ENCODE measurements at places on chromosomes 4 and X.

- no peak for DNase-seq
Measured at GRCh38 chr4:173235050-173235449, 66.4 kb downstream of the GALNT7 start.

DNA sequence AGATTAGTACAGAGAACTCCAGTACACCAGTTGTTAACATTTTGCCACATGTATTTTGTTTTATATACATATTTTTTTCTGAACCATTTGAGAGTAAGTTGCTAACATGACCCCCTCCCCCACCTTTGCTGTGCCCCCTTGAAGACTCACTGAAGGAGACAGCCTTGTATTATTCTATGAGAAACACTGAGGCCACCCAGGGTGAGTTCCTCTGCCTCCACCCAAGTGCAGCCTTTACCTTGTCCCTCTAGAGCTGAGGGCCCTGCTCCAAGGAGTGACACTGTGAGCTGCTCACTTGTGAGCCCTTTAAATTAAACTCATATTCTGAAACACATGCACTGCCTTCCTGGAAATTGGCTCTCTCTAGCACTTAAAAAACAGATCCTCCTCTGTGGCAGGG, 21.1 kb downstream of the KIT start:
- DNase-seq, result no peak

GRCh38 chr4:41287005-41287404, 30.3 kb downstream of the UCHL1 start:
- no peak for DNase-seq

GRCh38 chrX:10126044-10126443, 30.7 kb upstream of the CLCN4 start:
- DNase-seq, result no peak

DNA sequence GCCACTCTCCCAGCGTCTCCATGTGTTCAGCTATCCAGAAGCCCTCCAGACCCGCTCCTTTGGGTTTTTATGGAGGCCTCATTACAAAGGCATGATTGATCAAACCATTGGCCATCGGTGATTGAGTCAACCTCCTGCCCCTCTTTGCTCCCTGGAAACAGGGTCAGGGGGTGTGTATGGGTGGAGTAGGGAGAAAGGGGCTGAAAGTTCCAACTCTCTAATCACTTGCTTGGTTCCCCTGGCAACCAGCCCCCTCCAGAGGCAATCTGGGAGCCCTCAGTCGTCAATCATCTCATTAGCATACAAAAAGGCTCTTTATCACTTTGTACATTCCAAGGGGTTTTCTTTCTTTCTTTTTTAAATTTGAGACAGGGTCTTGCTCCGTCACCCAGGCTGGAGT, 2.3 kb downstream of the TRIM2 start:
- DNase-seq, result no peak

- peak; percentile 77 for DNase-seq
Measured at GRCh38 chrX:1481636-1482529, 29.2 kb upstream of the ASMTL start.

GRCh38 chr4:15557786-15558550, 88.3 kb downstream of the CC2D2A start:
- no peak for DNase-seq

DNA sequence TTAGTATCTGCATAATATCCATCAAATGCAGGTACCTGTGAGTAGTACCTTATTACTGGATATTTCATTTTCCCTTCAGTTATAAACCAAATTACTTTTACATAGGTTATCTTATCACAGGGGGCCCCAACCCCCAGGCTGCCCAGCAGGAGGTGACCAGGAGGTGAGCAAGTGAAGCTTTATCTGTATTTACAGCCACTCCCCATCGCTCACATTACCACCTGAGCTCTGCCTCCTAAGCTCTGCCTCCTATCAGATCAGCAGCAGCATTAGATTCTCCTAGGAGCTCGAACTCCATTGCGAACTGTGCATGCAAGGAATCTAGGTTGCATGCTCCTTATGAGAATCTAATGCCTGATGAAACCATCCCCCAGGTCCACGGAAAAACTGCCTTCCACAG, 6.3 kb downstream of the PRSS12 start:
- no peak for DNase-seq

- no peak for DNase-seq
Measured at GRCh38 chr4:160809576-160809975, 1354.2 kb downstream of the FSTL5 start.

- no peak for DNase-seq
Measured at GRCh38 chr4:26782830-26783202, 77.8 kb upstream of the STIM2 start.

DNA sequence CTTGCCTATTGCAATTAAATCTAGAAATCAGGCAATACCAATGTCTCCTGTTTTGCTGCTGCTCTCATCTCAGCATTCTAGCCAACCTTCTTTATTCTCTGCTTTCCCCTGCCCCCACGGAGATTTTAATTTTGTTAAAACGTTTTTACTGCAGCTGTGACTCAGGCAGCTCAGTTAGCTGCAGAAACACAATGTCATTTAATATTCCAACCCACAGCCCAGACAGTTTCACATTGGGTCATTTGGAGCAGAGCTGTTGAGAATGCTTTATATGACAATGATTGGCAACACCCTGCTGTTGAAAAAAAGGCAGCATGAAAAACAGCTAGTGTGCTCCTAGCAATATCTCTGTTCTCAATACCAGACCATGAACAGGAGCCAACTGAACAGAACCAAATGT, 12.6 kb upstream of the SLC10A4 start:
- no peak for DNase-seq

DNA sequence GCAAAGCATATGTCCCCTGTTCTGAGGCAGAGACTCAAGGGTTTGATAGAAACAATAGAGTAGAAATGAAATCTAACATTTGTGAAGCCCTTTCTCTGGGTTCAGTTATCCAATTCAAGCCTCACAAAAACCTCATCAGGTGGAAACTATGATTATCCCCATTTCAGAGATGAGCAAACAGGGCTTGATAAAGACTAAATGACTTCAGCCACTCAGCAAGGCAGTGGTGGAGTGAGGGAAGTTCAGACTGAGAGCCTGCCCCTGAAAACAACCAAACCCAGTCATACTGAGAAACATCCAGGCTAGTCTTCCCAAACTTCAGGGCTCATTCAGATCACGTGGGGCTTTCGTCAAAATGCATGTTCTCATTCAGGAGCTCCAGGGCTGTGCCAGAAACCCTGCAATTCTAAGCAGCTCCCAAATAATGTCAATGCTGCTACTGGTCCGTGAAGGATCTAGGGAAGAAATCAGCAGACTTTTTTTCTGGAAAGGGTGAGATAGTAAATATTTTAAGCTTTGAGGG, 109.6 kb upstream of the KIT start:
- no peak for DNase-seq

GRCh38 chrX:120428309-120428708, 40.8 kb downstream of the LAMP2 start:
- no peak for DNase-seq

GRCh38 chr4:113106108-113106507, 56.7 kb downstream of the ANK2 start:
- DNase-seq, result no peak

DNA sequence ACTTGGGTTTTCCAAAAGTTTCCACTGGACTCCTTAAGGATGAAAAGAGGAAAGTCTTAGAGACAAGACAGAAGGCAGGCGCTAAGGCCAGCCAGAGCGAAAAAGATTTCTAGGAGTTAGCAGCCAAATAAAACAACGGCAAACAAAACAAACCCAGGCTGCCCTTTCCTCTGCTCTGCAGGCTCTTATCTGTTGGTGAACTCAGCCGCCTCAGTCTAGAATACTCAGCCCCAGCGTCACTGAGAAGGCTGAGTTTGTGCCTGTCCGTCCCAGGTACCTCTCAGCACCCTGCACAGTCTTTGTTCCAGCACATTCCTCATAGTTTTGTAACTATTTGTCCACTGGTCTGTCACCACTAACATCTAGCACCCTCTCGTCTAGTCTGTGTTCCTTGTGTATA, 75.6 kb upstream of the FAM9C start:
- peak; percentile 73 for DNase-seq

- DNase-seq, result peak; percentile 42
Measured at GRCh38 chr4:78551420-78552351, at the start of gene ANXA3. Gene ANXA3 (plus strand): TSS chr4:78551770. CDS start chr4:78554474, 2,704 bp downstream.

DNA sequence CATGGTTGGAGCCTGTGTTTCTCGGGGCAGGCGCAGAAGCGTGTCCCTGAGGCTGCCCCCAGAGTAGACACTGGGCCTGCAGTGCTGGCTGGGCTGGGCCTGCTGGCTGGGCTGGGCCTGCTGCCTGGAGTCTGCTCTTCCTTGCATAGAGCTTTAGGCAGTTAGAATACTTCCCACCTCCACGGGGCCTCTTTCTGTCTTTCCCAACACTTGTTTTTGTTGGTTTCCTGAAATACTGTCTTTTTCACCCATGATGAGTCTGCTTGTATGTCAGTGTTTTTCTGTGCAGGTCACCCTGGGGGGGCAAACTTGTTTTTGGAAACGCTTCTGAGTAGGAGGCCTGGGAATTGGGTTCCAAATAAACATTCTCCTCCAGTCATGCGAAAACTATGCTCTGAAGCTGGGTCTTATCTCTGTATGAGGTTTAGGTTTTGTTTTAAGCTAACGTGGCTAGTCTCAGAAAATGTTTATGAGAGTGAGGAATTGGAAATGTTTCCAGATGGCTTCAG, 32.2 kb downstream of the TRMT44 start:
- DNase-seq, result peak; percentile 29

GRCh38 chr4:18022572-18023050, 1.1 kb upstream of the LCORL start:
- no peak for DNase-seq

DNA sequence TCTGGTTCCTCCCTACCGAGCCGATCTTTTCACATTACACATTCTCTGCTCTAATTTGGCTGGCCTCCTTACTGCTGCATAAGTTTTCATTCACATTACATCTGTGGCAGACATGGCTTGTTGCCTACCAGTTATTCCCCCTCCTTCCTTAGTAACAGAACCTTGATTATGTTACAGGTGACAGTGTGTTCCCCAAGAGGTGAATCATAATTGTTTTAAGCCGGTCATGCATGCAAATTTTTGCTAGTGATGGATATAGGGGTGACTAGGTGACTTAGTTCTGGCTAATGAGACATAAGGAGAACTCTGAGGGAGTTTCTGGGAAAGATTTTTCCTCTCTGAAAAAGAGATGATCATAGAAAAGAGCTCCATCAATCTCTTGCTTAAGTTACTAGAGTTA, 8.4 kb upstream of the LAMP2 start:
- DNase-seq, result no peak

GRCh38 chr4:81465406-81466340, 6.0 kb downstream of the RASGEF1B start:
- DNase-seq, result no peak

GRCh38 chrX:43556207-43556606, 99.9 kb upstream of the MAOA start:
- DNase-seq, result peak; percentile 18

GRCh38 chrX:7941390-7942042, 14.3 kb upstream of the PNPLA4 start:
- no peak for DNase-seq

- no peak for DNase-seq
Measured at GRCh38 chr4:147778942-147779341, 47.1 kb downstream of the ARHGAP10 start.

DNA sequence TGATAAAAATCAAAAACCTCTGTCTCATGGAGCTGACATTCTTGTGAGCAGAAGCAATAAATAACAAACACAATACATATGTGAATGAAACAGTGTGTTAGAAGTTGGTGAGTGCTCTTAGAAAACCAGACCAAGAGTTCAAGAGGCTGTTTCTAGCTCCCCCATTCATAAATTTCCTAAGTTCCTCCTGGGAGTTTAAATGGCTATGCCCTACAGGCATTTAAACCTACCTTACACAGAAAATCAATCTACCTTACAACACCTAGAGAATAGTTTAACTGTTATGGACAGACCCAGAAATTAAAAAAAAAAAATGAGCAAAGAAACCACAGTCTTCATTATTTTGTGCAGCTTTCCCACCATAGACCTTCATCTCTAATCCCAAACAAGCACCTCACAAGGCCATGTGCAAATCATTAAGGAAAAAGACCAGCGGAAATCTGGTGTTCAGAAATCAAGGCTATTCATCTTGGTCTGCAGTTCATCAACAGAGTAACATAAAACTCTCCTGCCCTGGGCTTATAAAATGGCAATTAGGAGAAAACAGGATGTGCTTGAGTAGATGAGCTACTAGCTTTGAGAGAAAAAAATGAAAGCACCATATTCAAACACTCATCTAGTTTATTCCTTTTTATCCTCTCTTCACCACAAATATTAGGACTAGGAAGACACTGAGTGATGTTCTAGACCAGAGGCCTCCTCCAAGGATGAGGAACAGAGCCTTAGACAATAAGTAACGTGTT, 147.2 kb downstream of the SHROOM3 start:
- no peak for DNase-seq

GRCh38 chrX:9577555-9577954, 112.7 kb downstream of the TBL1X start:
- DNase-seq, result no peak

DNA sequence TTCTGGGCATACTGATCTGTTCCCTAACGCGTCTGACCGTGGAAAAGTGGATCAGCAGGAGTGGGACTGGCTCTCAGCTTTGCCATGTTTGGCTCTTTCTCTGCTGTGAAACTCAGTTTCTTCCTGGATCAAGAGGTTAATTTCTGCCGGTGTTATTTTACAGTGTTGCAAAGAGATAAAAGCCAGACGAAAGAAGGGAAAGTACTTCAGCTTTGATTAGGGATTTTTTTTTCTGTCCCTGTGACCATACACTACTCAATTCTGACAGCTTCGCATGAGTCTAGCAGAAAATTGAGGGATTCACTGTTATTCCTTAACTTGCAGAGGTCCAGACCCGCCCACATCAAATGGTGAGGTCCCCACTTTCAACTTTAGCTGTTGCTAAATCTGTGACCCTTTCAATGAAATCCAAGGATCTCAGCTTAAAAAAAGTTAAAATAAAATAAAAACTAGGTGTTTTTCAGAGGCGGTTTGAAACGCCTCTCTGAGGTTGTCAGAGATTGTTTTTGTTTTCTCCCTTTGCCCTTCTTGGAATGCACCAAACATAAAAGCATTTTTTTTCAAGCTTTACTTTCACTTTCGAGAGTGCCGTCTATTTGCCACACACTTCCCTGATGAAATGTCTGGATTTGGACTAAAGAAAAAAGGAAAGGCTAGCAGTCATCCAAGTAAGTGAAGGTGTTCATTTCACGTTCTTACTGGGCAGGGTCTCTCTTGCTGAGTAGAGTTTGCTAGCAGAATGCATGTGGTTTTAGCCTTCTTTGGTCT, at the start of gene TLR3:
Gene TLR3 (plus strand): TSS at position 576 of the 768 bp plus-strand sequence. CDS start 7,464 bp downstream, outside the sequence.
- DNase-seq, result no peak

DNA sequence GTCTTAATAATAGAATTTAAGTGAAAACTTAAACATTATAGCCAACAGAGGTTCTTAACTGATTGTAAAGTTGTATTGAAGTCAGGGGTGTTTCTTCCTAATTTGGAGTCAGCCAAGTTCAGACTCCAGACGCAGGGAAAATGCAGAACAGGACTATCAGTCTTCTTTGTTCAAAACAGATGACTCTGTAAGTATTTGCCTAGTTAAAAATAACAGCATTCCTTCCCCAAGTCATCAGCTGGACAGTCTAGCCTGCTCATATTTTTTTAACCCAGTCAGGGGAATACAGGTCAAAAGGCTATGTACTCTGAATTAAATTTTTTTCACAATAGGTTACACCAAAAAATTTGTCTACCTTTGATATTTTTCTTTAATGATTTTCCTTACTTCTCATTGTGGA, 73.8 kb upstream of the DCLK2 start:
- DNase-seq, result no peak

- DNase-seq, result no peak
Measured at GRCh38 chr4:138897811-138898226, 117.8 kb upstream of the NOCT start.

- DNase-seq, result no peak
Measured at GRCh38 chrX:68588602-68589371, 58.7 kb upstream of the STARD8 start.

- no peak for DNase-seq
Measured at GRCh38 chrX:129361576-129361975, 161.7 kb downstream of the SMARCA1 start.

GRCh38 chrX:39969099-39969818, 128.5 kb downstream of the BCOR start:
- DNase-seq, result no peak

Measured in body of pancreas (tissue), 4 donors.